ENCODE measurements at places on chromosomes 11 and 22.

- DNase-seq: no peak
These were observed 74.3 kb downstream of the CECR2 start for GRCh38 chr22:17443405-17444203.

- DNase-seq: no peak
These were observed 29.9 kb downstream of the RELT start for GRCh38 chr11:73406131-73406530.

GRCh38 chr11:15976433-15977045 is 379.8 kb downstream of the SOX6 start:
- no peak for DNase-seq

DNA sequence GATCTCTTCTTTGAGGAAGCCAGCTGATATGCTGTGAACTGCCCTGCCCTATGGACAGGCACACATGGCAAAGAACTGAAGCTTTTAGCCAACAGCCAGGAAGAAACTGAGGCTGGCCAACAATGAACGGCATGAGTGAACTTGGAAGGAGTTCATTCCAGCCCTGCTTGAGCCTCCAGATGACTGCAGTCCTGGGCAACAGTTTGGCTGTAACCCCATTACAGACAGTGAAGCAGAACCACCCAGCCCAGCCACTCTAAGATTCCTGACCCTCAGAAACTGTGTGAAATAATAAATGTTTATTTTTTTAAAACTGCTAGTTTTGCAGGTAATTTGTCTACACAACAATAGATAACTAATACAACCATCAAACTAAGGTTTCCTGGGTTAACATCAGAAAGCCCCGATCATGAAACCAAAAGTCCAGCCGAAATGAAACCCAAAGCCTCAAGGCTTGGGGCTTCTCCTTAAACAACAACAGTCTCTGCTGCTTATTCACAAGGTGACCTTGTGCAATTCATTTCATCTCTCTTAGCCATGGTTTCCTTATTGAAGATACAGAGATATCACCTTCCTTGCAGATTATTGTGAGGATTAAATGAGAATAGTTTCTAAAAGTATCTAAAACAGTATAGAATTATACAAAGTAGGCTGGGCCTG is 31.4 kb downstream of the PAK1 start:
- DNase-seq: no peak

GRCh38 chr11:46295312-46296058 is 18.0 kb downstream of the CREB3L1 start:
- peak; percentile 91 for DNase-seq

- DNase-seq: no peak
These were observed 20.8 kb upstream of the TUB start for GRCh38 chr11:8060146-8060719.

DNA sequence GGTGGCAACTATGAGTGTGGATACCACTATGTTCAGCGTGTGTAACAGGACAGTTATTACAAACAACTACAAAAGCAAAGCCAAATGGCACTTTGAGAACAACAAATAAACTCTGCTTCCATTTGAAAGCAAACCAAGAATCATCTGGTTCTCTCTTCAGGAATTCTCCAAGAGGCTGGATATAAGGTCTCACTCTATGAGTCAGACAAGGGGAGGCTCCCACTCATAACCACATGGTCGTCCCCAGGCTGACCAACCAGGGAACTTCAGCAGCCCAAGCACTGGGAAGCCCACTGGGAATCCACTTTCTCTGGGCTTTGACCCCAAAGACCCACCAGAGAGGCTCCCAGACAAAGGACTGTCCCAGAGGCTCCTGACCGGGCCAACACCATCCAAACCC is 35.3 kb downstream of the DGCR2 start:
- no peak for DNase-seq

GRCh38 chr22:33024626-33025025 is 33.6 kb downstream of the SYN3 start:
- DNase-seq: no peak

- DNase-seq: peak; percentile 78
These were observed 31.4 kb downstream of the NUMA1 start for GRCh38 chr11:72048766-72049460.

DNA sequence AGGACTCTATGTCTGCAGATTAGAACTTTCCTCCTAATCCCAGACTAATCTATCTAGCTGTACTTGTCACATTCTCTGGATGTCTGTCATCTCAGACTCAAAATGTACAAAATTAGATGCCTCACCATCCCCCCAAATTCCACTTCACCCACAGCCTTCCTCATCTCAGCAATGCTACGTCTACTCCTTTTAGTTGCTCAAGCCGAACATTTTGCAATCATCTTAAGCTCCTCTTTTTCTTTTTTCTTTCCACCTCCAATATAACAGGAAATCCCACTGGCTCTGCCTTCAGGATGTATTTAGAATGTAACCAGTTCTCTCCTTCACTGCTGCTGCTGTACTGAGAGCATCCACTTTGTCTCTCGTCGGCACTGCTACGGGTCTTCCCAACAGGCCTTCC is 1091.8 kb downstream of the TBC1D22A start:
- no peak for DNase-seq

DNA sequence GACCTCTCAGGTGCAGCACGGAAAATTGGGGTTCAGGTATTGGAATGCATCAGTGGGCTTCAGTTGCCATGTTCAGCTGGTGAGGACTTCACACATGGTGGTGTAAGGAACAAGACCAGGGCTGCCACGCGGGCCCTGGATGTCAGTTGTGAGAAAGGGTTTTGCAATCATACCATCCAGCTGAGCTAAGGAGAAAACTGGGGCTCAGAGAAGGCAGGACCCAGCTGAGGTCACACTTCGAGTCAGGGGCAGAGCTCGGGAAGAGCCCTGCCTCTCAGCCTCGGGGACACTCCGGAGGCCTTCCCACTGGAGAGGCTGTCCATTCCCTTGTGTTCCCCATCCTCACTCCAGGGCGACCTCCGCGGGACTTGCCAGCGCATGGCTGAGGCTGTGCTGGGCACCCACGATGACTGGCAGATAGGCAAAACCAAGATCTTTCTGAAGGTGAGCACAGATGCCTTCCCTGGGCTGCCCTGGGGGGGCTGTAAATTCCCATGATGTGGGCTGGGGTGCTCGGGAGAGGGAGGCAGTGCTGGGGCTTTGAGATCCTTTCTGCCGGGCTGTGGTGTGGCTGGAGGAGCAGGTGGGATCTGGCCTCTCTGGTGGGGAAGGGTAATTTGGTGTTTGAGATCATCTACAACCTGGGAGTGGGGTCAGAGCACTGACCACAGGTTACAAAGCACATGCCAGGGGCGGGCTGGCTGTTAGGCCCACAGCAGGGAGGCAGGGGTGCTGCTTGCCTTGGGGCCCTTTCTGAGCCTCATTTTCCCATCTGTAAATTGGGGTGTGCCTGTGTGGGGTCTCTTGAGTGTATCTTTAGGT is 47.2 kb downstream of the MYO7A start:
- no peak for DNase-seq

DNA sequence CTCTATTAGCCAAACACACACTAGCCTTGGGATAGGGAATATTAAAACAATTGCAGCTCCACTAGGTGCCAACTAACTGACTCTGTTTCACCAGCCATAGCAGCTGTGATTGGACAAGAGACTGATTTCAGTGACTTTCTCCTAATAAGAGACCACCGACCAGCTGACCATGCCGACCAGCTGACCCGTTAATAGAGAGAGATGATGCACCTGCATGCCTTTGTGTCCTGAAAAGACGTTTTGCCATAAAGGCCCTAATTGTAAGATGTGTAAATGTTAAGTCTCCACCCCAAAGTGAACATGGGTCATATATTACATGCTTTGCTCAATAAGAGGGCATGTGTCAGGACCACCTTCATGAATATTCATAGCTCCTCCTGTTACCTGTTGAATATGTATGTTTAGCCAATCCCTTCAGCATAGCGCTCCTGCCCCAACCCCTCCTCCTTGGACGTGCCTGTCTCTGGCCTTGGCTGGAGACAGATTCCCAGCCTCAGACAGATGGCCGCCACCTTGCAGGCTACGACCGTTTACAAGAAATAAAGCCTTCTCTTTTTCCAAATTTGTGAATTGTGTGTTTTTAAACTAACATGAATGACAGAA is 1.3 kb upstream of the NADSYN1 start:
- peak; percentile 62 for DNase-seq

DNA sequence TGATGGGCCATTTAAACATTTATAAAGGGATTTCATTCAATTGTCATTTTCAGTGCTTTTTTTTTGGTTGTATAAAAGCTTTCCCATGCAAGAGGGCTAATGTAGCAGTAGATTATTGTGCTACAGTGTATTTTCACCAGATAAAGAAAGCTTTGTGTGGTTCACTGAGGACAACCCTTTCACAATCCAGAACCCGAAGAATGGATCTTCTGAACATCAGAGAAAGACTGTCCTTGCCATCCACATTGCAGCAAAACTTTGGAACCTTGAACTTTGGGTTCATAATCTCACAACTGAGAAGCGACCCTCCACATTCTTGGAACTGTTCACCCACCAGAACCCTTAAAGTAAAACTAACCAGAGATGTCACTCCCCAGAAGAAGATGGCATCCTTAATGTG is 9.3 kb downstream of the APOBEC3H start:
- no peak for DNase-seq

- DNase-seq: no peak
These were observed 2.2 kb downstream of the PEX16 start for GRCh38 chr11:45915446-45915845.

DNA sequence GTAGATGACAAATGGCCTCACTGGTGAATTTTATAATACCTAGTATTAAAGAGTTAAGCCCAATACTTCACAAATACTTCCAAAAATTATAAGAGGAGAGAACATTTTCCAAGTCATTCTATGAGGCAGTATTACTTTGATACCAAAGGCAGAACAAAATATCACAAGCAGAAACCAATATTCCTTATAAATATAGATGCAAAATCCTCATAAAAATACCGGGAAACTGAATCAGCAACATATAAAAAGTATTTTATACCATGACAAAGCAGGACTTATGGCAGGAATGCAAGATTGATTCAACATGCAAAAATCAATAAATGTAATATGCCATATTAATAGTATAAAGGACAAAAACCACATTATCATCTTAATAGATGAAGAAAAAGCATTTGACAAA is 22.1 kb upstream of the AMPD3 start:
- DNase-seq: no peak

- no peak for DNase-seq
These were observed 30.5 kb downstream of the RRM1 start for GRCh38 chr11:4125141-4125540.

DNA sequence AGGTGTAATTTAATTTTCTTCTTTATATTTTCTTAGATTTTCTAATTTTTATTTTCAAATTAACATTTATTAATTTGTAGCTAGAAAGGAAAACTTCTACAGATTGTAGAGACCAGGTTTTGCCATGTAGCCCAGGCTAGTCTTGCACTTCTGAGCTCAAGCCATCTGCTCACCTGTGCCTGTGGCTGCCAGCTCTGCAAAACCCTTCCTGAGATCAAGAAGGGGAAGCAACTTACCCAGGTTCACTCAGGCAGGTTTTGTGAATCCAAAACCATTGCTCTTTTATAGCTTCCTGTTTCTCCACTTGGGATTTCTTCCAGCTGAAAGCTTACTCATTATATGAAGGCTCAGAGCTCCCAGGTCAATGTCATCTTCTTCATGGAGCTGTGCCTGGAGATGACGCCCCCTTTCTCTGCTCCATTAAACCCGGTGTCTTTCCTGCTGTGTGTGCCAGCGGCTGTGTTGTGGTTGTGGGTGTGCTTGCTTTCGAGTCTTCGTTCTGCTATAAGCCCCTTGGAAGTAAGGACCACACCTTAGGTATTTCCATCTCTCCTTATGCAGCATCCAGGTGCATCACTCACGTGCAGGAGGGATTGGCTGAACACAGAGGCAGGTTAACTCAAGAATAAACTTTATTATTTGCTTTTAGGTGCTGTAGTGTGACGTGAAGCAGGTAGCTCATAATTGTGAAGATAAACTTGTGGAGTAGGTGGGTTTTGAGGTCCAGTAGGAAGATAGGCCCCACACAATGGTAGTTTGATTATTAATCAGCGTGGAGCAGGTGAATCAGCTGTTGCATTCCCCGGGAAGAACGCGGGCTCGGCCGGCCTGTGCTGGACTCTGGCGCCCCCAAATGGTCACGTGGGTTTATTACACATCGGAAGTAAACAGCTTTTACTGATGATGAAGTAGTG is 42.2 kb upstream of the INCENP start:
- peak; percentile 91 for DNase-seq

DNA sequence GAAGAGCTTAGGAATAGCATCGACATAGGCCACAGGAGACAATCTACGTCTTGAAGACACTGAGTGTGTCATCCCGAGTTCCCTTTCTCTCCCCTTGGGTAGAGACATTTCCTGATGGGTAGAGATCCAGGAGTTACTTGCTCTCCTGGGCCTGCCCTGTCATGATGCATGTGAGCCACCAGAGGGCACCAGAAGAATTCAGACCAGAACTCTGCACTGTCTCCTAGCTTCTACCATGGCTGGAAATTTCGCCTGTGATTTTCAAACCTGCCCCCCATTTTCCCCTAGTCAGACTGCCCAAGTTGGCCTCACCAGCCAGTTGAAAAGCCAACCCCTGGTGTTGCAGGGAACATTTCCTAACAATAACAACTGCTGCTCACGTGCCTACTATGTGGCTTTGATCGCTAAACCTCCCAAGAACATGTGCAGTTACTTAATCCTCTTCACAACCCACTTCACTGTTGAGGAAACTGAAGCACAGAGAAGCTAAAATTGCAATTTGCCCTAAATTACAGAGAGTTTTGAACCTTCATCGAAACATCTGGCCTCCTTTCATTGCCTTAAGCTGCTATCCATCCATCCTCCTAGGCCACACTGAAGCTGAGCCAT is 47.2 kb downstream of the C11orf58 start:
- peak; percentile 90 for DNase-seq

All from eye (tissue), 1 donor.